ENCODE measurements at places on chromosomes 7 and 10. TPM values are rescaled to one million over a fixed set of nuclear protein-coding genes. Genes with fewer than 3 reads are reported as not detected.

DNA sequence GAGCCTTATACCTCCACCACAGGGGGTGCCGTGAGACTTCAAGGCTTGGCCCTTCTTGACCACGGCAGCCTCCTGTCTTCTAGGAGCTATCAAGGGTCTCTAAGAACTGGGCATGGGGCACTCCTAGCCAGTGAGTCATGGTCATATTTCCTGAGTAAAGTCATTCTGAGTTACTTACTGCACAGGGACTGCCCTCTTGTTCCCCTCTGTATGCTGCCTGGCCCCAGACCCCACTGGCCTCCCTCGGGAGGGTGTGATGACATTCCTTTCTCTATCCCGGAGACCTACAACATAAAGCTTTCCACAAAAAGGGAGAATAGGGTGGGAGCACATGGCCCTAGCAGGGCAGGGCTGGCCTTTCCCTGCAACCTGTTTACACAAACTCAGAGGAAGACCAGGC lies 21.4 kb downstream of the DPCD start:
- DNase-seq: no peak

DNA sequence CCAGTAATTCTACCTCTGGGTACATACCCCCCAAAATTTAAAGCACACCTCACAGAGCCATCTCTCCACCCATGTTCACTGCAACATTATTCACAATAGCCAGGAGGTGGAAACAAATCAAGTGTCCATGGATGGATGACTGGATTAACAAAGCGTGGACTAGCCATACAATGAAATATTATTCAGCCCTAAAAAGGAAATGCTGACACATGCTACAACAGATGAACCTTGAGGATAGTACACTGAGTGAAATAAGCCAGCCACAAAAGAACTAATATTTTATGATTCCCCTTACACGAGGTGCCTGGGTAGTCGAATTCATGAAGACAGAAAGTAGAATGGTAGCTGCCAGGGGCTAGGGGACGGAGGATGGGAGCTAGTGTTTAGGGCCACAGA lies 31.1 kb upstream of the PTPRN2 start:
- no peak for DNase-seq

DNA sequence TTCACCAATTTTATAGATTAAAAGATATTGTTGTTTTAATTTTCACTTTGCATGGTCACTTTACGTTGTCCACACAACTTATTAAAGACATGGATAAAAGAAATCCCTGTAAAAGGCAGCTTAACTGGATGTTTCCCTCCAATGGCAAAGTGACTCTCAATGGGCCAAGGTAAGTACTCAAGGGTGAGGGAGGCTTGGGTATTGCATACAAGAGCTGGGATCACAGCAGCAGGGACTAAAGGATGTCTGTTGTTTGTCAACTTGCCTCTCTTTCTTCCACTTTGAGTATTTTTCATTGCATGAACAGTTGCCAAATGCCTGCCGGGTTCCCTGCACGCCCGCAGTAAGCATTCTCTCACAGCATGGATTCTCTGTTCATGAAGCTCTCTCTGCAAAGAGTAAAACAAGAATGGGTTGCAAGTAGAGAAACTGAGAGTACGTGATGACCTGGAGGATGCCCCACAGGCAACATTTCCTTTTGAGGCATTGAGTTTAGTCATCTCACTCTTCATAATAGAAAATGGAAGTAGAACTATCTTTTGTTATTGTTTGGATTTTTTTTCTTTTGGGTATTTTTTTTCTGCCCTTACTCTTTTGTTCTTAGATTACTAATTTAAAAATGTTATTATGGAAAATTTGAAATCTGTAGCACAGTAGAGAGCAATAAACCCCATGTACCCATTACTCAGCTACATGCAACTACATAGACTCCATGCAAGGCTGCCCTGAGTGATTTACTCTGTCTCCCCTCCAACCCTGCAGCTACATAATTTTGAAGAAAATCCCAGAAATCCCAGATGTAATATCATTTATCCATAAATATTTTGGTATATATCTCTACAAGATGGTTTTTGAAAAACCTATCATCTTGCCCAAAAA lies 26.3 kb downstream of the GPR141 start:
- DNase-seq: no peak

- peak; percentile 9 for DNase-seq
Measured at GRCh38 chr7:149573519-149573918, 75.9 kb upstream of the ZNF746 start.

DNA sequence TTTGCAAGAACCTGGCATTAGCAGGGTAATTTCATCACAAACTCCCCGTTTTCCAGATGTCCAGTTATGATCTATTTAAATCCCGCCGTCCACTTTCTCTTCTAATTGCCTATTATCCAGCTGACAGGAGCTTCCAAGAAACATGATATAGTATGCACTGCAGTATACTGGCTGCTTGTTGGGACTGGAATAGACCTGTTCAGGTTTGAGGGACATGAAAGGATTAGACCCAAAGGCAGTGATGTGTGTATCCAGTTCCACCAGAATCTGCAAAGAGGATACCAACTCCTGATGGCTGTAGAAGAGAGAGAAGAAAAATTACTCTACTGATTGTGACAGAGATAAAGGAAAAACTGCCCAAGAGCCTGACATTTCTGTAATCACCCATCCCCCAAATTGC lies 8.9 kb downstream of the MSS51 start:
- peak; percentile 23 for DNase-seq

DNA sequence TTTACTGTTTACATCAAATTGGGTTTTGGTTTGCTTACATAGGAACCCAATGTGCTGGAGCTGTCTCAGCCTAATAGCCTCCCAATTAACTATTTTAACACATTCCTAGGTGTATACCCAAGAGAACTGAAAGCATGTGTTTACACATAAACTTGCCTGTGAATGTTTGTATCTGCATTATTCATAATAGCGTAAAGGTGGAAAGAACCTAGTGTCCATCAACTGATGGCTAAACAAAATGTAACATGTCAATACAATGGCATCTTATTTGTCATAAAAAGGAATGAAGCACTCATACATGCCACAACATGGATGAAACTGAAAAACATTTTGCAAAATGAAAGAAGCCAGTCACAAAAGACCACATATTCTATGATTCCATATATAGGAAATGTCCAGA lies 160.6 kb upstream of the EEPD1 start:
- peak; percentile 29 for DNase-seq

GRCh38 chr10:7409732-7410168 lies 1.1 kb downstream of the SFMBT2 start:
- DNase-seq: no peak

DNA sequence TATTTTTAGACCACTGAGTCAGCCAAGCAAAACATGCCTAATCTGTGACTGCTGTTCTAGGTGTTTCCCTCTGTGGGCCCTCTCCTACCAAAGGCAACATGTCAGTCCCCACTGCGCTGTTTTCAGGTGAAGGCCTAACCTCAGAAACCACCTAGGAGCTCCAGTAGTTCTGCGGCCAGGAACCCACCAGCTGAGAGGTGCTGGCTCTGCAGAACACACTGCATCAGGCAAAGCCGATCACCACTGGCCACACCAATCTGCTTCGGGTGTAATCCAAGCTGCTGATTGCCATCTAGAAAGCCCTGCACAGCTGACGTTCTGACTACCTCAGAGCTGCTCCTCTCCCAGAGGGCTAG lies 14.9 kb downstream of the CAMK2G start:
- no peak for DNase-seq

GRCh38 chr10:121165276-121165675 lies 314.1 kb downstream of the WDR11 start:
- DNase-seq: peak; percentile 87

DNA sequence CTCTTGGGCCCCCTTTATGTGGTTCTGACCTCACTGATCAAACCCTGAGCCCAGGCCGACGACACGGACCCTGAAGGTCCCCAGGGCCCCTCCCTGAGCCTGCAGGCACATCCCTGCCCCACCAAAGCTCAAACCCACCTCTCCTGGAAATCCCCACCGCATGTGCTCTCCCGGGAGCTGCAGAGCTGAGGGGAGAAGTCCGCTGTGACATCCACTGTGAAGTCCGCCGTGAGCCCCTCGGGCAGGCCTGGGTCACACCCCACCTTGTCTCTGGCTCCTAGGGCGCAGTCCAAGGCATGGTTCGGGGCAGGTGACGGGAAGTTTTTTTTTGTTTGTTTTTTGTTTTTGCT lies 100.2 kb downstream of the MICALL2 start:
- DNase-seq: no peak

GRCh38 chr7:155342313-155342712 lies 44.6 kb downstream of the INSIG1 start:
- DNase-seq: no peak

DNA sequence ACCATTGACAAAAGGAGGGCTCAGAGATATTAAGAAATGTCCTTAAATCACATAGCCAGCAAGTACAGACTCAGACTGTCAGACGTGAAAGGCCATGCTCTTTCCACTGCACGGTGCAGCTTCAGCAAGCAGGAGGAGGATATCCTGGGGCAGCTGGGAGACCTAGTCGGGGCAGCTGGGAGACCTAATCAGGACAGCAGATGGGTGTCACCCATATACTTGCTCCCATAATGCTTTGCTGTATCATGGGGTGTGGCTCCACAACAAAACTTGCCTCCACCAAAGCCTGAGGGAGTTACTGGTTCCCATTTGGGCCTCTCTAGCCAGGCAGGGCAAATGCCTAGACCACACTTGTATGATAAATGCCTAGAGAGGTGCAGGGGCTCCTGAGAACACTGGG lies 55.4 kb downstream of the GRID1 start:
- DNase-seq: no peak

GRCh38 chr10:52889611-52890010 lies 117.0 kb upstream of the MBL2 start:
- no peak for DNase-seq

DNA sequence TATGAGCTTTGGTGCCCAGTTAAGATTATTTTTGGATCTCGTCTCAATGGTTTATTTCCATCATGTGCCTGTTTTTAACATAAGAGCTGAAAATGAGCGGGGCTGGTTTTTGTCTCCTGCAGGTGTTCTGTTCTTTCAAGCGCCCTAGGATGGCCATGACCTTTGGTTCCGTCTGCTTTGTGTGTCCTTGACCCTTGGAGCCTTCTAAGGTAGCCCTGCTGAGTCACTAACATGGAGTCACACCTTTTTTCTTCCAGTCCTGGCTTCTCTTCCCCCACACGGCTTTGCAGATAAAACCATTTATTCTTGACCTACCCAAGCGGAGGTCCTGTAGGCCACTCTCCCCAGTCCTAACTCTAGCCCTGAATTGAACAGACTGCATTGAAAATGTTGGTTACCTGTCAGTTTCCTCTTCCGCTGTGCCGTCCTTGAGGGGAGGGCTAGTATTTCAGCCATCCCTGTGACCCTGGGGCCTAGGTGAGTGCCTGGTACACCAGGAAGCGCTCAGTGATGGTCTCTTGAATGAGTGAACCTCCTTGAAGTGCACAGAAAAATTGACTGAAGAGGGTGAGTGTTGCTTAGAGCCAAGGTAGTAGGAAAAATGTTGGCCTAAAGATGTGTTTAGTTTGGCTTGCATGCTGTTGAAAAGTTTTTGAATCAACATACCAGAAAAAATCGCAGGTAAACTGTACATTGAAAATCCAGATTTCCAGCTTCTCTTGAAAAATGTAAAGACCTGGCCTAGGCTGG lies 48.0 kb downstream of the CAMK1D start:
- DNase-seq: no peak

Gene TMEM72
- 2.2 TPM for total RNA-seq

Gene EPO
- total RNA-seq: not detected

Gene HOGA1
- total RNA-seq: 0.71 TPM

Gene SYT15
- total RNA-seq: 0.05 TPM

All from M059J (cell line).